ENCODE measurements at places on chromosomes 13 and 19.

DNA sequence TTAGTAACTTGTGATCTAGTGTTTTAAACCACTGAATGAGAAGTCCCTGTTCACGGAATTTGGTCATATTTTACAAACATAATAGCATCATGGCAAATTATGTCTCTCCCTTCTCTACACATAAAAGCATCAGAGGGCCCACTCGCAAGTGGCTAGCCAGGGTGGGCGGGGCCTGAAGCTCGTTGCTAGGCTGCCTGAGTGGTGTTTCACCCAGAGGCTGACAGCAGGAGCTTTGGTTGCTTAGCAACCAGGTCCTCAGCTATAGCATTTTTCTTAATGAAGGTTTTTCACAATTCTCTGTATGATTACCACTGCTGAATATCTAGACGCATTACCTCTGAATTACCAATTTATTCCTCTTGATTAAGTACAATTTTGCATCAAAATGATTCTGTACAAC, 126.5 kb downstream of the NALCN start:
- DNase-seq, result peak; percentile 35

DNA sequence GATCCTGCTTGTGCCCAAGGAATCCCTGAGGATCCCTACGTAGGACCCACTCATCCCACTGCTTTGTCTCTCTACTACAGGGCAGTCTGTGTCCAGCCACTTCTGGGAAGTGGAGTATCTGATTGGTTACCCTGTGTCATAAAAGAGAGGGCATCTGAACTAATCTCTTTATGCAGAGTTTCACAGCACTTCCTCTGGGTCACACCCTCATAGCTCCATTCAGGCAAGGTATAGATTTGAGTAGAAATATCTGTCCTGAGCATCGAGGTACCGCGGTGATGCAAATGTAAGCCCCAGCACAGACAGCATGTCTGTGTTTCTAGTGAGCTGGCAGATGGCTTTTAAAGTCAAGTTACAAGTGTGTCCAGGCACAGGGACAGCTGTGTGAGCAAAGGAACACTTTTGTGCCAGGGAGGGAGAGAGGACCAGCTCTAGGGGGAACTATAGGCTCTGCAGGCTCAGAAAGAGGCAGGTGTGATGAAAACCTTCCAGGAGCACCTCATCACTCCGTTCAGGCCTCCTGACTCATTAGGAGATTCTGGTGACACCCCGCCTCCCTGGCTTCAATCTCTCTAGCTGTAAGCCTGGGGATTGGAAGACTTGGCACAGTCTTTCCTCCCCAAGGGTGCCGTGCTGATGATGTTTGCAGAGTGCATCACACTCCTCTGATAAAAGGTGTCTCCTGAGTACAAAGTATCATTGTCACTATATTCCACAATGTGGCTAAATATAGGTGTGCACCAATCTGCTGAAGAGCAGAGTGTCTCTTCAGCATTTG, 84.3 kb upstream of the UBL3 start:
- no peak for DNase-seq

DNA sequence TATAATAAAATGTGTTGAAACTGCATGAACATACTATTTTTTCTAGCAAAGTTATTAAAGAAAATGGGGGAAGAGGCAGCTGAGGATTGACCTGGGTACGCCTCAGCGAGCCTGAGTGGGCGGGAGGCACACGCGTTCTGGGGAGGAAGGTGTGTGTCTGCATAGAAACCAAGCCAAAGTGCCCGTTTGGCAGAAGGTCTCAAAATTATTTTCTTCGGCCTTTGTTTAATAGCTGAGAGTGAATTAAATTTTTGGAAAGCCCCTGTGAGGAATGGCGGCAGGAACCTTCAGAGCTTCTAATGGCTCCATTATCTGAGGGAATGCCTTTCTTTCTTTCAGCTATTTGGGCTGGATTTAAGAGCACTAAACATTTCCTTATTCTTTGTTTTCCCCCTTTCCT, 5.2 kb downstream of the ZIC2 start:
- no peak for DNase-seq

DNA sequence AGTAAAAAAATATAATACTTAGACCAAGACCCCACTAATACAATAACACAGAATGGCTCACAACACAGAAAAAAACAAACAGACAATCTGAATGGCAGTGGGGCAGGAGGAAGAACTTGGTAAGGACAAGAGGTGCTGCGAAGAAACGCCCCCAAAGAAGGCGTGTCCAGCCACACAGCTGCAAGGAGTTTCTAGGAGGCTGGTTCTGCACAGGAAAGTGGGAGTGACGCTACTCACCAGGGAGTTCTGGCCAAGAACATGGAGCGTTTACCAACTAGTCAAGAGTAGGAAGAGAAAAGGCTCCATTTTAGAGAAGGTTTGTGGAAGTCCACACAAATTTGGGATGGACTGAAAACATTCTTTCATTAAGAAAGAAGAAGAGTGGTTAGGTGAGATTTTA, 95.3 kb upstream of the SLC15A1 start:
- DNase-seq, result no peak

GRCh38 chr13:23656637-23657371, 86.6 kb downstream of the TNFRSF19 start:
- DNase-seq, result no peak

DNA sequence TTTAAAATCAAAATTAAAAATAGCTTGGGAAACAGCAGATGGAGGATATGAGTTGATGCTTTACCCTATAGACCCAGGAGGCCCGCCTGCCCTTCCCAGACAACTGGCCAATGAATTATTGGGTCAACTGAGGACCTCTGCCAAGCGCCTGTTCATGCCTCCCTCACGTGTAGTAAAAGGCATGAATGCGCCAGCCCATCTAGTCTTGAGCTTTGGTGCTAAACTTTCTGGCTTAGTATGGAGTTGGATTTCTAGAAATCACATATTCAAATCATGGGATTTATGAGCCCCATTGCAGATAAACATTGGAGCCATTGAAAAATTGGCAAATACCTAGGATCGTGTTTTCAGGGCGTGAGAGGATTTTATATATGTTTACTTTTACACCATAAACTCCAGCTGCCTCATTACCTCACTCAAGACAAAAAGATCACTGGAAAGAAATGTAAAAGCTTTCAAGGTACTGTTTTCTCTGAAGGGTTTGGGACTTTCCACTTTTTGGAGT, 47.1 kb downstream of the COL4A2 start:
- DNase-seq, result no peak

DNA sequence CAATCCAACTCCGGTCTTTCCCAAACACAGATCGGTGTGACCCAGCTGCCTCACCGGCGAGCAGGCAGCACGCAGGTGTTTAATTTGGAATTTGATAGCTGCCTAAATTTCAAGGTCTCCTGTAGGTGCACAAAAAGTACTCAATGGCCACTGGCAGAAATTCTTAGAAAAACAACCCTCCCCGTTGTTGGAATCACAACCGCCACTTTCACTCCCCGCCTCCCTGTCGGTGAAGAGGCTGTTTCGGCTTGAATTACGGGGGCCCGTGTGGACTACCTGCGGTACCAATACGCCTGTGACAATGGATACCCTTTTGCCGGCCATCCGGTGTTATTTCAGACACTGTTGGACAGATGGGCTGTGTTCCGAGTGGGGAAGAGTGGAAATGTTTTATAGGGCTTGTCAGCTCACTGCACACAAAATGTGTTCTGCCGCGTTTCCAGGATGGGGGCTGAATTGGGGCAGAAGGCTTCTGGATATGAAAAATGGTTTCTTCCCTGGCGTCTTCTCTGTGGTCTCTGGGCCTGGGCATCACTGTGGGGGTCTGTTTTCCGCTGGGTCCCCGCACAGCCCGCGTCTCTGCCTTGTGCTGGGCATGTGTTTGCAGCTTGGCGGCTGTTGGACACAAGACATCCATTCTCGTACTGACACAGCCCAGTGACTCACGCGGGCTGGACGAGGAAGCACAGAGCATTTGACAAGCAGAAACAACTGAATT, 45.4 kb downstream of the ZIC5 start:
- peak; percentile 70 for DNase-seq

GRCh38 chr19:45632468-45633196, 6.6 kb downstream of the EML2 start:
- peak; percentile 83 for DNase-seq

DNA sequence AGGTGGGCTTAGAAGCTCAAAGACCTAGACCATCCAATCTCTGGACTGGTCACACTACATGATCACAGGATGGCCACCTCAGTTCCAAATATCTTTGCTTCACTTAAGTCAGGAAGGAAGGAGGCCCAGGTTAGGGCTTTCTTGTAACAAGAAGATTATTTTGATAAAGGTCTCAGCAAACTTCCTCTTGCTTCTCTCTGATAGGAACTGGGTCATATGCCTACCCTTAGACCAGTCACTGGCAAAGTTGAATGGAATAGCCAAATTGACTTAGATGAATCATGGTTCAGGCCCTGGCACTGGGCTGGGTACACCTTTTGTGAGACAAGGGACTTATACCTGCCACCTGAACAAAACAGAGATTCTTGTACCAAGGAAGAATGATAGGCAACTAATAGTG, 11.0 kb downstream of the FRY start:
- DNase-seq, result no peak

GRCh38 chr19:45076851-45077730, 813 bp upstream of the ZNF296 start:
- DNase-seq, result no peak

GRCh38 chr19:5943045-5943444, 29.0 kb downstream of the CAPS start:
- no peak for DNase-seq

DNA sequence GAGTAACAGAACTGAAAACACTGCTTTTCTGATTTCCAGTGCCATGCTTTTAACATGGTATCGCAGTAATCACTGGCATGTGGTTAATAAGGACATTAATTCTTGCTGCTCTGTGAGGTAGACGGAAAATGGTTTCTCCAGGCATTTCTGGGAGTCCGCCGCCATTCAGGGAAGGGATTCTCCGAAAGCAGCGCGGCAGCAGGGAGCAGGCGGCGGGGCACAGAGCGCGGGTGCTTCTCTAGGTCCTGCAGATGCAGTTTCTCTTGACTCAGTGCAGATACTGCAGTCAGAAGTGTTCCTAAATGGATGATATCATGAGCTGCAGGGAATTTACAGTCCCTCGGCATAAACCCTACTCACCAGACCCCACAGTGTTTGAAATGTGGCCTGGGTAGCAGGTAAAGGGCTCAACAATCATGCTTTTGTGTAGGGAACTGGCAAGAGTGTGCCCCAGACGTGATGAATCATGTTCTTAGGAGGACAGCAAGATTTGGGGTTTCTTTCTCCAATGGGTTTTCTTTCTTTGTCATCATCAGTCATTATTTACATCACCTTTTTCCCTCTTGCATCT, 338.6 kb upstream of the ARGLU1 start:
- DNase-seq, result no peak

- no peak for DNase-seq
Observed at GRCh38 chr19:1921825-1922224, 16.6 kb downstream of the ADAT3 start.

GRCh38 chr13:31903111-31903815, 128.3 kb upstream of the FRY start:
- no peak for DNase-seq

DNA sequence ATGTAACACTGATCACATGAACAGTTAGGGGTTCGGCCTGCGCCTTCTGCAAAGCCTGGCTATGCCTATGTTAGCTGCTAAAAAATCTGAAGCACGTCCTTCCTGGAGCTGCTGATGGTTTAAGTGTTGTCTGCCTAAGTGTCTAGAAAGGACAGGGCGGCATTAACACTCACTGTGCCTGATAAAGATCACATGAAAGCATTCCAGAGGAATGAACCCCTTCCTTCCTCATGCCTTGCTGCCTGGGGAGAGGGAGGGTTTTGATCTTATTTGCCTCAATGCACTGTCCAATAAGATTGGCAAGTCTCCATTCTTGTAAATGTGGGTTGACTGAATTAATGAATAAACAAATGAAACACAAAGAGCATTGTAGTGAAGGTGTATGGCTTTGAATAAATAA, 5.2 kb downstream of the DOCK9 start:
- peak; percentile 90 for DNase-seq

- DNase-seq, result peak; percentile 45
Observed at GRCh38 chr13:27280009-27280656, 9.5 kb downstream of the RASL11A start.

DNA sequence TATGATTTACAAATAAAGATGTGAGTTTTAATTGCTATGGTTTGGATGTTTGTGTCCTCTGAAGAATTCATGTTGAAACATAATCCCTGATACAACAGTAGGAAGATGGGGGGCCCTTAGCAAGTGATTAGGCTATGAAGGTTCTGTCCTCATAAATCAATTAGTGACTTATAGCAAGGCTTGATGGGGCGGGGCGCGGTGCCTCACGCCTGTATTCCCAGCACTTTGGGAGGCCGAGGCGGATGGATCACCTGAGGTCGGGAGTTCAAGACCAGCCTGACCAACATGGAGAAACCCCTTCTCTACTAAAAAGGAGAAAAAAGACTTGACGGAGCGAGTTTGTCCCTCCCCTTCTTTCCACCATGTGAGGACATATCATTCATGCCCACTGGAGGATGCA, 2486.5 kb upstream of the PCDH20 start:
- DNase-seq, result no peak

DNA sequence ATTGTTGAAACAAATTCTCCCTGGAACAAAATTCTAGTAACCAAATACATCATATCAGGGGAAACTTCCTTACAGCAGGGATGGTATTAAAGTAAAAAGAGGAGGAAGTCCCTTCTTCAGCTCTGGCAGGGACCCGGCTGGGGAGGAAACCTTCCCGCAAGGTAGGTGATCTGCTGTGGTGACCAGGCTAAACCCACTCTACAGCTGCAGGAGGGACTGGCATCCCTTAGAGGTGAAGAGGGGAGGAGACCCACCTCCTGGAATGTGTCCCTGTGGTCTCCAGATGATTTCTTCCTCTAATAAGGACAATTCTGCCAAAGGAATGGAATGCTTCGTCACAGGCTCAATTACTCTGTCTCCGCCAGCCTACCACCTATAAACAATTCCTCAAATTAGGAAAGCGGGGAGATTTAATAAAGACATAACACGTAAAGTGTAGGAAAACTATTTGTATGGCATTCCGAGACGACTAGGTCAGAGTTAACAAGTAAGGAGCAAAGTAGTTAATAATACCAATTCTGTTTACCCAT, 637 bp upstream of the PDS5B start:
- DNase-seq, result peak; percentile 12

DNA sequence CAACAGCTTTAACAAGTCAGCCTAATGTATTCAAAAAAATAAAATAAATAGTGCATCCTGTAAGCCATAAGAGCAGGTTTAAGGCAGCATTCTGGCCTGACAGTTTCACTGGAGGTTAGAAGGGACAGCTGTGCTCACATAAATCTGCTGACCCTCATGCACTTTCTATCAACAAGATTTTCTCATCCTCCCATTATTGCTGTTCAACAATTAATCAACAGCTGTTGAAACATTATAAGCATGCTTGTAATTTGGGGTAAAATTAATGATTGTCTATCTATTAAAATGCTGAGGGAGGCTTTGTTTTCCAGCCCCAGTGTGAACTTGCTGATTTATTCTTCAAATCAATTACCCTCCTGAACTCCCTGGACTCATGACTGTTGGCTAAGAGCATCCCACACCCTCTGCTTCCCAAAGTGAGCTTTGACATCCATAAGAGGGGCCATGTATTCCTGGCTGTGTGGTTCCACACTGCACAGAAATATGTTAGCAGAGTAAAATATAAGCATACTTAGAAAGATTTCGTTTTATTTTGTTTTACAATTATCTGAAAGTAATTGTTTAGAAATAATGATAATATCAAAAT, 492.4 kb downstream of the EFNB2 start:
- DNase-seq, result no peak

- no peak for DNase-seq
Observed at GRCh38 chr13:50170447-50171037, 155.3 kb downstream of the KCNRG start.

GRCh38 chr19:33861950-33862349, 65.3 kb downstream of the KCTD15 start:
- no peak for DNase-seq

Measured in kidney tubule cell (primary cell).